ENCODE measurements at places on chromosomes 3 and 15. TPM values are rescaled to one million over a fixed set of nuclear protein-coding genes. Genes with fewer than 3 reads are reported as not detected.
A peak's percentile ranks its signal among the peaks of the same experiment; 100 is the strongest.

DNA sequence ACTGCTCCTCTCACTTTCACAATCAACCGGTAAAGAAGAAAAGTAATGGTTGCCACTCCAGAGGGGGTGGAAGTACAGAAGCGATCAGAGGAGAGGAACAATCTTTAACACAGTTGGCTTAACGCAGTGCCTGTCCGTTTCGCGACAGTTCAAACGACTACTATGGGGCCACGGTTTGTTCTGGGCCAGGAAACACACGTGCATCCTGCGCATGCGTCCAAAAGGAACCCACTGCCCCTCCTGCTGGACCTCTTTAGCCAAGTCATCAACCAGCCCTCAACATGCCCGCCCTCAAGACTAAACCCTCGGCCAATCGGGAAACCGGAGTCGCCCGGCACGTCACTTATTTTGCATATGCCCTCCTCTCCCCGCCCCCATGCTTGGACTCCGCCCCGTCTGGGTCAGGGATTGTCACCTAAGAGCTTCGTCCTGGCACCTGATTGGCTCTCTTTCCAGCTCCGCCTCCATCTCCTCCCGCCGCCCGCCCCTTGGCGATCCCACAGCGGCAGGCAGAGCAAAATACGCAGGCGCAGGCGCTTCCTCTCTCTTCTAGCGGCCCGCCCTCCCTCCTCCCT, 345 bp upstream of the CDV3 start:
- H3K36me3 ChIP-seq, result peaks cover 28% of the 10 kb centered on the region
- peak overlapping the region; percentile 91 for H3K27ac ChIP-seq
- DNase-seq, result peak; percentile 99
- H3K27me3 ChIP-seq, result no peaks in the 10 kb centered on the region
- H3K4me3 ChIP-seq, result peak overlapping the region; percentile 52

DNA sequence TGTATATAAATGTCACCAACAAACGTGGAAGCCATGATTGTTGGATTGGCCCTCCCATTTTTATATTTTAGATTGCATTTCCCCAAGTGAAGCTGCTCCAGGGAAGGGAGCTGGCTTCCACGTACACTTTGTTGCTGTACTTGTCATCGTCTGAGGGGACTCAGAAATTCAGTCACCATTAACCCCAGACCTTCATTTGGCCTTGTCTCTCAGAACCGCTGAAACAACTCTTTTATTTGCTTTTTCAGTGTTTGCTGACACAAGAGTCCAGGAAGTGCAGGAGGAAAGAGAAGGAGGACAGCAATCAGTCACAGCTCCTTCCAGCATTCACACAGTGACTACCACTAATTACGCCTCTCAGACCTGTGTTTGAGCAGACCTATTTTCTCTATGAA, 276.5 kb downstream of the TBL1XR1 start:
- H3K4me3 ChIP-seq, result no peak overlapping the region
- H3K4me1 ChIP-seq, result peaks cover 24% of the 10 kb centered on the region
- DNase-seq, result no peak
- H3K27me3 ChIP-seq, result no peaks in the 10 kb centered on the region

Gene PP2D1
- not detected for total RNA-seq

Gene NDN
- total RNA-seq, result not detected

Gene BRK1
- 109 TPM for total RNA-seq

Gene AADACL2
- not detected for total RNA-seq

Gene C3orf22
- not detected for total RNA-seq
